ENCODE measurements at places on chromosomes 7 and 10. TPM values are rescaled to one million over a fixed set of nuclear protein-coding genes. Genes with fewer than 3 reads are reported as not detected.

- H3K27me3 ChIP-seq: no peaks in the 10 kb centered on the region
- no peaks in the 10 kb centered on the region for H3K4me1 ChIP-seq
- no peak overlapping the region for H3K4me3 ChIP-seq
Observed at GRCh38 chr7:82057476-82057875, 287.6 kb upstream of the HGF start.

GRCh38 chr7:152451356-152451755 is 15.6 kb upstream of the KMT2C start:
- H3K4me3 ChIP-seq: no peak overlapping the region
- DNase-seq: no peak
- H3K27ac ChIP-seq: no peak overlapping the region
- no peaks in the 10 kb centered on the region for H3K27me3 ChIP-seq

- no peak for DNase-seq
- H3K4me1 ChIP-seq: no peaks in the 10 kb centered on the region
- no peaks in the 10 kb centered on the region for H3K36me3 ChIP-seq
Observed at GRCh38 chr10:30183055-30183402, 123.6 kb upstream of the JCAD start.

DNA sequence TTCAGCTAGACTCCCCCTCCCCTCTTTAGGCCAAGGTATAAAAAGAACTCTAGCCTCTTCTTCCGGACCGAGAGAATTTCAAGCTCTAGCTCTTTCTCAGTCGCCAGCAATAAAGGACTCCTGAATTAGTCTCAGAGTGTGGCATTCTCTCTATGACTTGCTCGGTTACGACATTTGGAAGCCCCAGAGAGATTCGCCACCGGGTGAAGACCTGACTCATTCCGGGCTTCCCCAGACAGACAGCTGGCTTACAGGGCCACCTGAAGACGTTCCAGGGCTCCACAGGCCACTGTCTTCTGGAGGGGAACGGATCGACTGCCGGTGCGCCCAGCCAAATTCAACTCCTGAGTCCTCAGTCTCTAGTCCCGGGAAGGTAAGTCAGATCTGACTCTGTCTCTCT is at the start of gene AKR1B15:
TSS of gene AKR1B15 (plus strand) at position 234 of the 400 bp plus-strand sequence. CDS start 15,510 bp downstream, outside the sequence.
- H3K4me3 ChIP-seq: no peak within 1 kb of the TSS
- H3K27ac ChIP-seq: no peak within 1 kb of the TSS
- no peak for DNase-seq
- H3K4me1 ChIP-seq: no peaks in the 10 kb centered on the region
- H3K36me3 ChIP-seq: no peaks in the 10 kb centered on the region

RAMP3 gene
- total RNA-seq: not detected

- no peaks in the 10 kb centered on the region for H3K4me1 ChIP-seq
- no peak for DNase-seq
- no peak overlapping the region for H3K27ac ChIP-seq
- no peaks in the 10 kb centered on the region for H3K27me3 ChIP-seq
Observed at GRCh38 chr10:31149835-31150512, 118.3 kb upstream of the ZNF438 start.

DNA sequence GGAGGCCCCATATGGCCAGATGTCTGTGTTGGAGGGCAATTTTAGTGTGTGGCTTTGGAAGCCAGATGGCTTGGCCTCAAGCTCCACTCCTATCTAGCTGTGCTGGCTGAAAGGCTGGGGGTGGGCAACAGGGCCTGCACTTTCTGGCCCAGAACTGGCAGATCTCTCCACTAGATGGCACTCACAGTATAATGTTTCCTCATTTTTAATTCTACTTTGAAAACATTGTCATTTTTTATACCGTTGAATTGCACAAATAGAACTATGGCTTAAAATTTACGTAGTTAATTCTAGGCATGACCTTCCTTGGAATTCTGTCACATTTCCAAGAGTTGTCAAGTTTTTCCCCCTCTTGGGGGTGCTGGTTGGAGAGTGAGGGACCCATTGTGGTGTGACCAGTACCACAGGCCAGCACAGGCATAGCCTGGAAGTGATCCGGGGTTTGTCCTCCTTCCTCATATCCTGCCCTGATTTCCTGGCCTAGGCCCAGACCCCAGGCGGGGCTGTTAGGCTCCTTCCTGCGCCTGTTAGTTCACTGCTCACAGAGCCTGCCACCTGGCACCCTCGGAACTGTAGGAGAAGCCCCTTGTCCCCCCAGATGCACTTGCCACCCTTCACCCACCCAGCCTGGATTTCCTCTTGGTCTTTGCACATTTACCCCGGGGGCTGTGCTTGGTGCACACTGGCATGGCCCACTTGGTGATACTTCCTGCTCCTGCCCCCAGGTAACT is 52.8 kb downstream of the ARHGAP22 start:
- no peak overlapping the region for H3K27ac ChIP-seq
- H3K36me3 ChIP-seq: no peaks in the 10 kb centered on the region
- no peak overlapping the region for H3K4me3 ChIP-seq
- H3K4me1 ChIP-seq: no peaks in the 10 kb centered on the region
- DNase-seq: no peak
- H3K27me3 ChIP-seq: no peaks in the 10 kb centered on the region

DNA sequence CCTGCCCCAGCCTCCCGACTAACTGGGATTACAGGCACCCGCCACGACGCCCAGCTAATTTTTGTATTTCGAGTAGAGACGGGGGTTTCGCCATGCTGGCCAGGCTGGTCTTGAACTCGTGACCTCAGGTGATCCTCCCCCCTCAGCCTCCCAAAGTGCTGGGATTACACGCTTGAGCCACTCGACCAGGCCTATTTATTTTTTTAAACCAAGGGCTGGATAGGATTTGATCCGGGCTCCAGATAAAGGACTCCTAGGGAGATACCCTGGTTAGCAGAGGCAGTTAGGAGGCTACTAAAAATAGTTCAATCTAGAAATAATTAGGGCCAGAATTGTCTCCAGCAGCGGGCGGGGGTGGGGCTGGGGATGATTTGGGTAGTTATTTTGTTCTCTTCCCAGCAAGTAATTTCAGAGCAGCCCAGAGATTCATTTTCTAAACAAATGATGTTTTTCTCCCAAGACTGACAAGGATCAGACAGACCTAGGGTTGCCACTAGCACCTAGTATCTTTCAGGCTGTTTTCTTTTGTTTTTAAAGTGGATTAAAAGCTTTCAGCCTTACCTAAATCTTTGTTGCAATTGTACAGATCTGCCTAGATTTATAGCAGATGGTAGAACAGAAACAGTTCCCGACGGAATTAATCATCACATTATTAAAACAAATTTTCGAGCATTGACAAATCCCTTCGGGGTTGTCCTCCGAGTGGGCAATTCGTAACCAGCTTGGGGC is 859 bp upstream of the SMC3 start:
- DNase-seq: no peak
- H3K4me3 ChIP-seq: peak overlapping the region; percentile 88
- H3K27me3 ChIP-seq: no peaks in the 10 kb centered on the region
- no peaks in the 10 kb centered on the region for H3K36me3 ChIP-seq

HYCC1 gene
- 18.3 TPM for total RNA-seq

- H3K4me1 ChIP-seq: no peaks in the 10 kb centered on the region
- H3K4me3 ChIP-seq: no peak overlapping the region
- no peak for DNase-seq
- no peak overlapping the region for H3K27ac ChIP-seq
Observed at GRCh38 chr7:47516985-47517600, 64.8 kb downstream of the TNS3 start.

DNA sequence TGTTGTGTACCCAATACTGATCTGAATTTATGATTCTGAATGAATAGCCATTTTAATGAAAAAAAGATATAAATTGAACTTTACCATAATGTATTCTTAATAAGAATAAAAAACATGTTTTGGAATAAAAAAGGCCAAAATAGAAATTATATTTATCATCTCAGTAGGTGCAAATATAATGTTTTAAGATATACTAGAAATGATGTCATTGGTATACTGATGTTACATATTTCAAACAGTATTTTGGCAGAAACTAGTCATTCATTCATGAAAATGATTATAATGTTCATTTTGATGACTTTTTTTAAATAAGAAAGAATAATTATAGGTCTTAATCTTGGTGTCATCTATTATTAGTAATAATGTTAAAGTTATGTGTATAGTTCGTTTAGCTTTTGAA is 9.2 kb downstream of the PCGF5 start:
- H3K4me3 ChIP-seq: no peak overlapping the region
- H3K27ac ChIP-seq: no peak overlapping the region
- no peaks in the 10 kb centered on the region for H3K27me3 ChIP-seq
- no peaks in the 10 kb centered on the region for H3K36me3 ChIP-seq
- peaks cover 8% of the 10 kb centered on the region for H3K4me1 ChIP-seq
- no peak for DNase-seq

DNA sequence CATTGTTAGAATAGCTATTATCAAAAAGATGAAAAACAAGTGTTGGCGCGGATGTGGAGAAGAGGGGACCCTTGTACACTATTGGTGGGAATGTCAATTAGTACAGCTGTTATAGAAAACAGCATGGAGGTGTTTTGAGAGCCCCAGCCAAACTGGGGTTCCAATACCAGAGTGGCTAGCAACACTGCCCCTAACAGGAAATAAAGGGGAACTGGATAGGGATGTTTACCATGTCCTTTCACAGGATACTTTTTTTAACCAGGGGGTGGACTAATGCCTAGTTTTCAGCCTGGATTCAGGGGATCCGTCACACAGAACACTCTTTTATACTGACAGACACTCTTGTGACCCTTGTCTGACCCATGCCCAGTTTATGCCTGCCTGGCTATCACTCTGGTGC is 6.9 kb upstream of the GSTK1 start:
- peak overlapping the region; percentile 20 for H3K27ac ChIP-seq
- no peak overlapping the region for H3K4me3 ChIP-seq
- H3K27me3 ChIP-seq: no peaks in the 10 kb centered on the region
- peaks cover 62% of the 10 kb centered on the region for H3K4me1 ChIP-seq
- H3K36me3 ChIP-seq: no peaks in the 10 kb centered on the region
- DNase-seq: no peak

GPR26 gene
- total RNA-seq: not detected

DNA sequence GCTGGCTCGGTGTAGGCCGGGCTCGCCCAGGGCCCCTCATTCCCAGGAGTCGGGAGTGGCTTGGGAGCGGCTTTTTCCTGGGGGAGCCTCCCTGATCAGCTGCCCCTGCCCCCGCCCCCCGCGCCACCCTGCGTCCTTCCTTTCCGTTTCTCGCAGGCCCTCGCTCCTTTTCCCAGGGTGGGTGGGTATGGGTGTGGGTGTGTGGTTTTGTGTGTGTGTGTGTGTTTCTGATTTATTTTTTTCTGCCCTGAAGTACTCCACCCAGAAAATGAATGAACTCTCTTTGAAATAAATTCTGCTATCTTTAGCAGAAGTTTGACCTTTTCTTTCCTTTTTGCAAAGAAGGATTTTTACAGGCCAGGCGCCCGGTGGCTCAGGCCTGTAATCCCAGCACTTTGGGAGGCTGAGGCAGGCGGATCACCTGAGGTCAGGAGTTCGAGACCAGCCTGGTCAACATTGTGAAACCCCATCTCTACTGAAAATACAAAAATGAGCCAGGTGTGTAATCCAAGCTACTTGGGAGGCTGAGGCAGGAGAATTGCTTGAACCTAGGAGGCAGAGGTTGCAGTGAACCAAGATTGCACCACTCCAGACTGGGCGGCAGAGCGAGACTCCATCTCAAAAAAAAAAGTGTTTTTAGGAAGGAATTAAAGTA is 30.0 kb upstream of the AP5Z1 start:
- H3K27me3 ChIP-seq: no peaks in the 10 kb centered on the region
- H3K4me1 ChIP-seq: peaks cover 58% of the 10 kb centered on the region
- DNase-seq: no peak
- peak overlapping the region; percentile 82 for H3K27ac ChIP-seq
- peaks cover 12% of the 10 kb centered on the region for H3K36me3 ChIP-seq
- H3K4me3 ChIP-seq: peak overlapping the region; percentile 65

DNA sequence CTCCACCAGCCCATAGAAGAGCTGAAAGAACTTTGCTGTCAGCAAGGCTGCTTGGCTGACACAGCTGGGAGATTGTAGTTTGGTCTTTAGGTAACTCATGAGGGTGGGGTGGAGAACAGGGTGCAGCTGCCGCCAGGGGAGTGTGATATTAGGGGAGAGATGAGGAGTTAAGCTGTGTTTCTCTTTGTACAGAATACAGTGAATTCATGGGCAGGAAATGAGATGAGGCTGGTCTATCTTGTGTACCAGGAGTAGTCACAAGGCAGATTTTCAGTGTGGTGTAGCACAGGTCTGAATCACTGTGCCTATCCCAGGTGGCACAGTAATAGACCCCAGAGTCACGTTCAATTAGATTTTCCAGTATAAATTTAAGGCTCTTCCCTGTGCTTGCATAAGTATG is 56.6 kb upstream of the TARP start:
- no peaks in the 10 kb centered on the region for H3K27me3 ChIP-seq
- no peak for DNase-seq

BRAT1 gene
- 27.4 TPM for total RNA-seq

DNA sequence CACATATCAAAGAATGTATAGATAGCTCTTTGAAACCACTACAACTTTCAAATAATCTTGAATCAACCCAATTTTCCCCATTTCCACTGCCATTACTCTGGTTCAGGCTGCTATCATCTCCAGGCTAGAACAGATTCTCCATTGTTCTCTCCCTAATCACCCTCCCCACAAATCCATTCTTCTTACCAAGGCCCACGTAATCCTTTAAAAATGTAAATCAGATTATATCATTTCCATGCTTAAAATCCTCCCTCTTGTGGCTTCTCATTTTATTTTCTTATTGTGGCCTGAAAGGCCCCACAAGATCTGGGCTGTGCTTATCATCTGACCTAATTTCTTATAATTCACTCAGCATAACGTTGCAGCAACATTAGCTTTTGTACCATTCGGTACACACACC is 3.0 kb upstream of the PON1 start:
- H3K36me3 ChIP-seq: no peaks in the 10 kb centered on the region
- H3K4me1 ChIP-seq: peaks cover 5% of the 10 kb centered on the region
- no peak overlapping the region for H3K4me3 ChIP-seq
- no peak for DNase-seq

CNNM2 gene
- total RNA-seq: 9.7 TPM

GRCh38 chr7:157139810-157140510 is 1.2 kb downstream of the UBE3C start:
- H3K36me3 ChIP-seq: no peaks in the 10 kb centered on the region
- H3K4me3 ChIP-seq: peak overlapping the region; percentile 82
- peaks cover 35% of the 10 kb centered on the region for H3K4me1 ChIP-seq
- peak overlapping the region; percentile 92 for H3K27ac ChIP-seq
- peak; percentile 25 for DNase-seq

GRCh38 chr7:98314469-98314868 is 33.0 kb downstream of the BRI3 start:
- no peak overlapping the region for H3K4me3 ChIP-seq
- no peaks in the 10 kb centered on the region for H3K36me3 ChIP-seq
- no peaks in the 10 kb centered on the region for H3K27me3 ChIP-seq
- no peak overlapping the region for H3K27ac ChIP-seq
- no peak for DNase-seq

- DNase-seq: no peak
- H3K27ac ChIP-seq: no peak overlapping the region
- no peak overlapping the region for H3K4me3 ChIP-seq
- no peaks in the 10 kb centered on the region for H3K4me1 ChIP-seq
Observed at GRCh38 chr7:137742051-137742450, 104.7 kb downstream of the DGKI start.

DNA sequence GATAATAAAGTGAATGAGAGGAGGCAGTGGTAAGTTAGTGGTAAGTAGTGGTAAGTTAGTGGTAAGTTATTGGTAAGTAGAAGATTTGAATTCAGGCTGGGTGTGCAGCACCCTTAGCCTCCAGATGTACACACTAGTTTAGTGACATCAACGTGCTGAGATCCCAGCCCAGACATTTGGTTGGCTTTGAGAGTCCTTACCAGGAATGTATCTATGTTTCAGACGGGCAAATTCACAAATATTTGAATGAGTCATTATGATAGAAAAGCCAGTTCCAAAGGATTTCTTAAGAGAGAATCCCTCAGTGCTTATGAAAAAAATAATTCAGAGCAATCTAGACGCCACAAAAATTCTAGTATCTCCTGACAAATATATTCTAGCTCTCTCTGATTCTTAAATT is 70.0 kb downstream of the ARL4A start:
- no peak for DNase-seq
- no peaks in the 10 kb centered on the region for H3K4me1 ChIP-seq
- H3K4me3 ChIP-seq: no peak overlapping the region
- peaks cover 3% of the 10 kb centered on the region for H3K27me3 ChIP-seq
- no peak overlapping the region for H3K27ac ChIP-seq
